Stimulated activated CD4-positive, alpha-beta T cell treated with anti-CD3 and anti-CD28 coated beads, Interleukin-1b, Interleukin-23, amount 100 ng/mL, for 24 hours (primary cell): ENCODE measurements at places on chromosomes 3 and 15.

DNA sequence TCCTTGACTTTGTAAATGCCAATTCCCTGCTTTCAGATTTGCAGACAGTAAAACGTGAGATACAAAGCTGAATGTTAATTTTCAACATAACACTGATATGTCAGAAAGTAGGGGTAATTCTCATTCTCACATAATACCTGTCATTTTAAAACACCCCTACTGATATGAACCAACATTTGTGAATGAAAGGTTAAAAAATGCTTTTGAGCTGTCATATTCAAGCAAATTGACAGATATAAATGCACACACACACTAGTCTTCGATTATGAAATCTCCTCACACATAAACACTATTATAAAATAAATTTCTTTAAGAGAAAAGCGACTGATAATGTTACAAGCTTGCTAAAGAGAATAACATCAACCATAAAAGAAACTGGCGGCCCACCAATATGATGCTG lies 128.8 kb downstream of the PEAK1 start:
- no peak for DNase-seq

- DNase-seq: no peak
These were observed at the start of gene SLC22A14 for GRCh38 chr3:38281895-38282686. SLC22A14 (plus strand) TSS chr3:38282294; CDS start chr3:38306027, 23,733 bp downstream.

DNA sequence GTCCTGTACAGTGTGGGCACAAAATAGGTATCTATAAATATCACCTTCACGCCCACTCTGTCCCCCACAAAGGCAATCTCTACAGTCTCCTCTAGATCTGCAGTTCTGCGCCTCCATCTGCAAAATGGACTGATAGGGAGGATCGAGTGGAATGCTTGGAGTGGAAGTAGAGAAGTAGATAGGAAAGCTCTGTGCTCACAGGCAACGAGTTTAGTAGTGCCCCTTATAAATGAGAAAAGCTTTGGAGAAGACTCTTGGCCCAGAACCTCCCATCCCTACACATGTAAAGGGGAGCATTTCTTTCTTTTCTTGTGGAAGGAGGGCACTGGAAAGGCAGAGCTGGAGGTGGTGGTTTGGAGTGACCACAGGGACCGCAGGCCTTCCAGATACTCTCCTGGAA lies 88.5 kb downstream of the ZNF621 start:
- DNase-seq: no peak

DNA sequence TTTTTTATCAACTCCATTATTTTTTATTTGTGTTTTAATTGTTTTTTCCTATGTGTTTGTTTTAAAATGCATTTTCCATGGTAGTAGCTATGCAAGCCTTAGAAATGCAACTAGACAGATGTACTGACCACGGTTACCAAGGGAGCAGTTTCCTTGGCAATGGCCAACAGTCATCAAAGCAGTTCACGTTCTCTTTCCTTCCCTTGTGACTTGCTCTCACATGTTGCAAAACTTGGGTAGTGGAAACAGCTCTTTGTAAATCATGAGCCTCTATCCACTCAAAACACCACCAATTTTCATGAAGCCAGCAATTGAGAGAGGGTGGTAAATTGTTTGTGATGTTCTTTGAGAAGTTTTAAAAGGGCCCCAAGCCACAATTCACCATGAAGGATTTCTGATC lies 499.4 kb upstream of the MDFIC2 start:
- DNase-seq: no peak

- no peak for DNase-seq
These were observed 1389.8 kb upstream of the ALCAM start for GRCh38 chr3:103976931-103977339.

DNA sequence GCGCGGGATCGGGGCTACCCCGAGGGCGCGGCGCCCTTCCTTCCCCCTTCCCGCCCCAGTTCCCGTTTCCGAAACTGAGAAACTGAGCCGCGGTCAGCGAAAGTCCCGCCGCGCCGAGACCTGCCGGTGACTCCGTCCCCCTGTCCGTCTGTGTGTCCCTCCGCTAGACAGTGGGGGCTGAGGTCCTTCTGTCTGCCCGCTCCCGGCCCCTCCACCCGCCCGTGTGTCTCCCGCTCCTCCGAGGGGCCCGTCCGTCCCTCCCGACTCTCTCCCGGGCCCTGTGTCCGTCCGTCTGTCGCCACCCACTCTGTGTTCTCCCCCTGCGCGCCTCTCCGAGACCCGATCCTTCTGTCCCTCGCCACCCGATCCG lies 426 bp downstream of the PRKCD start:
- DNase-seq: no peak

GRCh38 chr15:38701149-38701548 lies 136.5 kb upstream of the RASGRP1 start:
- DNase-seq: no peak

- no peak for DNase-seq
These were observed 30.6 kb upstream of the LPP start for GRCh38 chr3:188123170-188123905.

DNA sequence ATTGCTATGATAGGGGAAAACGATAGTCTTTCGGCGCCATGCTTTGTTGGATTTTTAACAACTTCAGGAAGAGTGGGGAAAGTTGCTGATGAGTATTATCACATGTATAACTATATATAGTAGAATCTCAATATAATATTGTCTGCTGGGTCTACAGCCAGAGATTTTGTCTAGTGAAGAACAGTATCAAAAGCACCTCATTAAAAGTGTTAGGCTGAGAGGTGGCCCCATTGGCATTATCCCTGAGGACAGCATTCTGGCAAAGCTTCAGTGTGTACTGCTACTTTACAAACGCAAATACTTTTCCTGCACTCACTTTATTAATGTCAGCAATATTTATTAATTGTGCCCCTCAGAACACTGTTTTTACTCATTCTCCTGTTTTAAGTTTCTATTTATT lies 11.8 kb downstream of the QTRT2 start:
- no peak for DNase-seq

GRCh38 chr3:58999134-58999773 lies 50.6 kb downstream of the CFAP20DC start:
- DNase-seq: no peak

- DNase-seq: no peak
These were observed 23.5 kb upstream of the CLN6 start for GRCh38 chr15:68252925-68253534.

GRCh38 chr15:46137443-46137842 lies 502.6 kb downstream of the SQOR start:
- DNase-seq: no peak

DNA sequence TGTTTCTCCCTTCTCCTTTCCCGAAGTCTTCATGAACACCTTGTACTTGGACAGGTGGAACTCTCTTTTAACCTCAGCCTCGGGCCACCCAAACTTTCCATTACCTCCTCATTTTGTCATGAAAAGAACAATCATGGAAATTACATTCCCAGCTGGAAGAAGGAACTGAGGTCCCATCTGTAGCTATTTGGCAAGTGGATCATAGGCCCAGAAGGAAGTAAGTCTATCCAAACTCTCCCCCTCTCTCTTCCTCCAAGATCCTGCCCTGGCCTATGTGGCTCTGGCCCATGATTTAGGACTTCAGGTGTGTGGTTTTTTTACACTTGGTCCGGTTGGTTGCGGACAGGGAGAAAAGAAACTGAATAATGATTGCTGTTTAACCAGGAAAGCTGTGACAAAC lies 44.1 kb downstream of the ITGB5 start:
- no peak for DNase-seq

DNA sequence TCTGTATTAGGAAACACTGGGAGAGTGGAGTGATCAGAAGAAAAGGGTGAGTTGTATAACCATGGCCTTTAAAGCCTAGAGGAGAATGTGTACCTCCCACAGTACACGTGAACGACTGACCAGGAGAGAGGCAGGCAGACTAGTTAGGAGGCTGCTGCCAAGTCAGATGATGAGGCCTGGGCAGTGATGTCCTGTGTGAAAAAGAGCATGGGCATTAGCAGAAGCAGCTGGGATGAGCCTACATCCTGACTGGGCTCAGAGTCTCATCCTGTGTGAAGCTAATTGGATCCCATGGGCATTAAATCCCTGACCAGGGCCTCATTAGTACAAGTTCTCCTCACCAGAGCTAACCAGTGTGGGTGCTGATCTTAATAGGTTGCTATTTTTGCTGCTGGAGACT lies 89.1 kb upstream of the SLC2A2 start:
- DNase-seq: no peak

DNA sequence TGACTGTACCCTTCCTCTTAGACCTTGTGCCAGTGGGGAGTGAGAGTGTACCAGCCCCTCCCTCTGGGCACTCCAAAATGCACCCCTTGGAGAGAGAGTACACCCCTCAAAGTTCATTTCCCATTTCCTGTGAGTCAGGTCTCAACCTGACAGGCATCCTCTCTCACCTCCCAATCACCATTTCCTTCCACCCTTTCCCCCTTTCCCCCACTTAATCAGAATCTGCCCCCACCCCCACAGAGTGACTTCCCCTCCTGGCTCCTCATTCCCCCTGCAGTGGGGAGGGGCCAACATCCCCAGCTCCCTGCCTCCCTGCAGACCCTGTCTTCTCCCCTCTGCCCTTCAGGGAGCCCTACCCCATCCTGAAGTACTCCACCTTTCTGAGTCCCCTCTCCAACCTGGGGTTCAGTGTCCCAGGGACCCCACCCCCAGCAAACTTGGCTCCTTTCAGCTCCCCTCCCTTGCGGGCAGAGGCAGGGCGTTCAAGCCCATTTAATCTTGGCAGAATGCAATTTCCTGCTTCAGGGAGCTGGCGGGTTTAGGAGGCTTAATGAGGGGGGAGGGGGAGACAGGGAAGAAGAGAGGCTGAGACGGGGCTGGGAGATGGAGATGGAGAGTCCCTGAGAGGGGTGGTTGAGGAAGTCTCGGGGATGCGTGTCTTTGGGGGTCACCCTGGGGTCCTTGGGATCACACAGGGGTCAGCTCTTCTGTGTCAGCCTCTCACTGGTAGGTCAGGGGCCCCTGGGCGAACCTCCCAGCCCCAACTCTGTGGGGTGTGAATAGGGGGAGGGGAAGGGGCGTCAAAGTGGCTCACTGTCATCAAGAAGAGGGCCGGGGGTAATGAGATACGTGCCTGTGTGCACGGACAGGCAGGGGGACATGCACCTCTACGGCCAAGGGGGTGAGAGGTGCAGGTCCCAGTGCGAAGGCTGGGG lies 16.6 kb upstream of the SEMA3F start:
- DNase-seq: no peak

- DNase-seq: no peak
These were observed 237.6 kb upstream of the MME start for GRCh38 chr3:154842536-154842935.

GRCh38 chr15:44775953-44776352 lies 39.6 kb downstream of the TRIM69 start:
- DNase-seq: no peak

GRCh38 chr3:141015481-141015880 lies 35.7 kb upstream of the SPSB4 start:
- DNase-seq: no peak

- DNase-seq: peak; percentile 8
These were observed 600 bp downstream of the FBXO45 start for GRCh38 chr3:196569003-196569516.

DNA sequence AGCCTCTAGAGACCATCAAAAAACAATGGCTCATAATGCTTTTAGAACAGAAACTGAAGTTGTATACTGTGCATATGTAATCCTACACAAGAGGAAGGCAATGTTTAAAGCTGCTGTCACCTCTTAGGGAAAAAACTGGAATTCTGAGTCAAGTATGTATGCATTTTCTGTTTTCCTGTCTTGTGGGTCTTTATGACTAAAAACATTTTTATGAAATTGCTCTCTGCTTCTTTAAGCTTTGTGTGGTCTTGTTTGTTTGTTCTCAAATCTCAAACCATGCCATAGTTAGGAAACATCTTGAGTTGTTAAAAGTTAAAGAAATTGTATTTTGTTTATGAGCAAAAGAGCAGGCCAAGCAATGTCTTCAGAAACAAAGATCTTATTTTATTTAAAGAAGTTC lies 80.9 kb upstream of the SOX2 start:
- DNase-seq: no peak

DNA sequence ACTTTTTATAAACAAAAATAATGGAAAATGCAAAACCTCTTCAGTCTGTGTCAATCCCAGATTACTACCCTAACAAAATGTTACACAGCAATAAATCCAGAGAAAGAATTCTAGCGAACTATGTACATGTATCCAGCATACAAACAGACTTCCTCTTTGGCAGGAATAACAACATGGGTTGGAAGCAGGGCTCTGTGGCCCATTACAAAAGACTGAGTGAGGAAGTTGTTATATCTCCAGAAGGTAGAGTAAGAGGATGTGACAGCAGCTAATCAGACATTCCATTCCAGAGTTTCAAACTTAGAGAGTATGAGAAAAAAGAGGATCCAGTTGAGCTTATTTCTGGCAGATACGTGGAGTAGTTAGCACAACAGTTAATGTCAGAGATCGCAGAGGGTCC lies 294.0 kb upstream of the PLSCR5 start:
- no peak for DNase-seq

GRCh38 chr3:189914799-189915198 lies 205.9 kb downstream of the P3H2 start:
- DNase-seq: no peak

GRCh38 chr3:195405651-195406050 lies 37.2 kb downstream of the ACAP2 start:
- DNase-seq: no peak

- DNase-seq: no peak
These were observed 105.4 kb downstream of the CLASP2 start for GRCh38 chr3:33612607-33613006.

DNA sequence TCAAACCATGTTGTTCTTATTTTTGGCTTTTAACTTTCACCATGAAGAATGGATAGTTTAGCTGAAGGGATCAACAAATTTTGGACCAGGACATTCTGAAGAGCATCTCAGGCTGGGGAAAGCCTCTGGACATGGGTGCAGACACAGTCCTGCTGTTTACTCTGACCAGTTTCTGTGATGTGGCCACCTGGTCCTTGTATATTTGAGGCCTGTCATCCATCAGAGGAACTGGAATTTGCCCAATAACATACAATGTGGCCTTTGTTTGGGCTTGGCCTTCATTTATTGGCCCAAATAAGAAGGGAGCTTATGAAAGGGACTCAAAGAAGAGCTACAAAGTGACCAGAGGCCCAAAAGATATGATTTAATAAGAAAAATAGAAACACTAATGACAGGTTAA lies 127.9 kb downstream of the MYRIP start:
- no peak for DNase-seq

- no peak for DNase-seq
These were observed 25.9 kb upstream of the GABRG3 start for GRCh38 chr15:26945046-26945445.

GRCh38 chr3:121958801-121959200 lies 63.2 kb downstream of the ILDR1 start:
- no peak for DNase-seq

GRCh38 chr3:3707858-3708768 lies 91.1 kb upstream of the LRRN1 start:
- DNase-seq: no peak

- no peak for DNase-seq
These were observed 47.5 kb upstream of the EPHB3 start for GRCh38 chr3:184514171-184514490.

GRCh38 chr3:32009101-32009500 lies 27.6 kb downstream of the ZNF860 start:
- no peak for DNase-seq

DNA sequence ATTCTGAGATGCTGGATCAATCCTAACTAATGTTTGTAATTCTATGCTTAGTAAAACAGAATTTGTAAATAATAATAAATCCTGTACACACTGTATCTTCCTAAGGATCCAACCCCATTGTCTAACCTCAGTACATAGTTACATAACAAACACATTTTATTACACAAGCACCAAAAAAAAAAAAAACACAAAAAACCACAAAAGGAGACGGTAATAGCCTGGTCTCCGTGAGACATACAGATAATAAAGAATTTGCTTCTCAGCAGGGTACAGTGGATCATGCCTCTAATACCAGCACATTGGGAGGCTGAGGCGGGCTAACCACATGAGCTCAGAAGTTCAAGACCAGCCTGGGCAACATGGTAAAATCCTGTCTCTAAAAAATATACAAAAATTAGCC lies 558.7 kb downstream of the MAGI1 start:
- no peak for DNase-seq

GRCh38 chr3:5275529-5275928 lies 88.0 kb downstream of the EDEM1 start:
- DNase-seq: no peak
